ENCODE measurements at places on chromosomes 2 and 18. TPM values are rescaled to one million over a fixed set of nuclear protein-coding genes. Genes with fewer than 3 reads are reported as not detected.

DNA sequence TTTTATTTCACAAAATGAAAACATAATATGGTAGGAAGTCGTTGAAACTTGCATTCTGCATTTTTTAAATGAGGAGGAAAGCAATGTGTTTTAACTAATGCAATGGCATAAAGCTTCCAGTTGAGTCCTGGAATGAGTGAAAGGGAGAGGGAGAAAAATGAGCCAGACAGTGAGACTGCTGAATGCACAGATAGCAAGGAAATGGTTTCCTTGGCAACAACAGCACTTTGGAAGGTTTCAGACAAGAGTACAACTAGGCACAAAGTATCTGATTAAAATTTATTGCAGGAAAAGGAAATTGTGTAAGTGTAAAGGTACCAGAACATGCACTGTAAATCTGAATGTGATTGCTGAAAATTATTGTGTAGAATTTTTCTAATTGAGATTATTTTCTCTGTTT, 320.1 kb upstream of the KYNU start:
- H3K27ac ChIP-seq: no peak overlapping the region
- no peak for DNase-seq
- H3K36me3 ChIP-seq: no peaks in the 10 kb centered on the region

GRCh38 chr18:10814336-10814735, 288.5 kb downstream of the NAPG start:
- H3K4me1 ChIP-seq: no peaks in the 10 kb centered on the region
- H3K27me3 ChIP-seq: no peaks in the 10 kb centered on the region
- no peak overlapping the region for H3K4me3 ChIP-seq
- H3K27ac ChIP-seq: no peak overlapping the region

DNA sequence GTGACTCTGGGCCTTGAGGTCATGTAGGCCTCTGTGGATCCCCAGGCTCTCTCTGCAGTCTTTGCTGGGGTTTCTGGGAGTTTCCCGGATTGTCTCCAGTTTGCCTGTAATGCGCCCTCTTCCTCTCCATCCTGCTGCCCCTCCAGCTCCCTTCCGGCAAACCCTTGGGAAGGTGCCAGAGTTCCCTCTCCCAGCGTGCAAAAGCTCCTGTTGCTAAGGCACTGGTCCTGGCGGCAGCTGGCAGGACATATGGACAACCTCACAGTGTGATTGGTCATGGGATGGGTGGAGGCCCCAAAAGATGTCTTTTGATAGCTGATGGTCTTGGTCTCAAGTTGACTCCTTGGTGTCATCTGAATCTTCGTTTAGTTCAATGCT, 320.1 kb downstream of the CYP26B1 start:
- no peak overlapping the region for H3K27ac ChIP-seq
- no peaks in the 10 kb centered on the region for H3K4me1 ChIP-seq
- no peak overlapping the region for H3K4me3 ChIP-seq
- H3K36me3 ChIP-seq: no peaks in the 10 kb centered on the region

GRCh38 chr2:14232217-14232616, 400.3 kb upstream of the LRATD1 start:
- no peak for DNase-seq
- no peaks in the 10 kb centered on the region for H3K27me3 ChIP-seq
- no peak overlapping the region for H3K4me3 ChIP-seq
- no peaks in the 10 kb centered on the region for H3K4me1 ChIP-seq
- no peaks in the 10 kb centered on the region for H3K36me3 ChIP-seq

GRCh38 chr2:98726205-98726604, 4.7 kb downstream of the MGAT4A start:
- no peak for DNase-seq
- no peak overlapping the region for H3K27ac ChIP-seq
- H3K36me3 ChIP-seq: no peaks in the 10 kb centered on the region
- H3K4me3 ChIP-seq: no peak overlapping the region

DNA sequence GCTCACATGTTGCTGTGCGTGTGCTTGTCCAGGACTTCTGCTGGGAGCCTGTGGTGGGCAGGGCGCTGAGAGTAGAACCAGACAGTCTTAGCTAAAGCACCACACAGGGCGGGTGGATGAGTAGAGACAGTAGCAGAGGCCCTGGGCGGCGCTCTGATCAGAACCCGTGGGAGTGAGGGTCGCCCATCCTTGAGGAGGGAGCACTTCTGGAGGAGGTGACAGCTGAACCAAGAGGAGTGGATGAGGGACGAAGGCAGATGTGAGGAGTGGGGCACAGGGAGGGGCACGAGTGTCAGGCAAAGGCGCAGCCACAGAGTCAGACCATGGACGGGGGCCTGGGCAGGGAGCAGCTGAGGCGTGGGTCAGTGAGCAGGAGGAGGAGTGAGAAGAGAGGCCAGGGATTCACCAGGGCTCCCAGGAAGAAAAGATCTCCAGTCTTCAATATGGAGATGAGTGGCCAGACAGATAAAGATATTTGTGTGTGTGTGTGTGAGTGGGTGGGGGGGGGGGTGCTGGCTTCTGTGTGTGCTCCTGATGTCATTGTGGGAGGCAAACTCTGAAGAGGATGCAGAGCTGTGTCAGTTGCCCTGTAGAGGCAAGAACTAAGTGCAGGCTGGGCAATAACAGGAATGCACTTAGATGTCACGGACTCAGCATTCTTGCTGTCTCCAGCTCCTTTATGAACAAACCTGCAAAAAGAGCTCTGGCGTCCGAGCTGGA, 79.6 kb downstream of the TPO start:
- DNase-seq: no peak
- no peaks in the 10 kb centered on the region for H3K27me3 ChIP-seq
- H3K4me3 ChIP-seq: no peak overlapping the region
- H3K4me1 ChIP-seq: no peaks in the 10 kb centered on the region
- no peaks in the 10 kb centered on the region for H3K36me3 ChIP-seq

DNA sequence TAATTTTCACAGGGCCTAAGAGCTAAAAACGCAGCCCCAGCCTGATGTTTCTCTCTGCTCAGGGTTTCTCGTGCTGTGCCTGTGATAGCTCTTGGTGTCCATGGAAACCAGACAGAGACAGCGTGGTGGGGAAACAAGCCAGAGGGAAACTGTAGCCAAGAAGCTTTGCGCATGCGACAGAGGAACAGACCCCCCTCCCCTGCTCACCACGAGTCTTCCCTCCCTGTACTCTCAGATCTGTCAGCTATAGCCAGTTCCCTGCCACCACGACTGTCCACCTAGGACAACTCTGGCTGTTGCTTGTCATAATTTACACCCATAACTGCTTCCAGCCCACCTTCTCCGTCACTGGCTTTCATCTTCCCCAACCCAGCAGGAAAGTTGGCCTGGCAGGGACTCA, 13.2 kb upstream of the DNAJC27 start:
- peak; percentile 77 for DNase-seq
- H3K27ac ChIP-seq: no peak overlapping the region
- peaks cover 10% of the 10 kb centered on the region for H3K4me1 ChIP-seq
- H3K36me3 ChIP-seq: no peaks in the 10 kb centered on the region
- H3K27me3 ChIP-seq: no peaks in the 10 kb centered on the region

PROC gene
- not detected for total RNA-seq

GRCh38 chr18:22550861-22551260, 133.1 kb upstream of the CTAGE1 start:
- peak overlapping the region; percentile 56 for H3K27ac ChIP-seq
- no peaks in the 10 kb centered on the region for H3K36me3 ChIP-seq
- DNase-seq: no peak
- H3K27me3 ChIP-seq: no peaks in the 10 kb centered on the region

DNA sequence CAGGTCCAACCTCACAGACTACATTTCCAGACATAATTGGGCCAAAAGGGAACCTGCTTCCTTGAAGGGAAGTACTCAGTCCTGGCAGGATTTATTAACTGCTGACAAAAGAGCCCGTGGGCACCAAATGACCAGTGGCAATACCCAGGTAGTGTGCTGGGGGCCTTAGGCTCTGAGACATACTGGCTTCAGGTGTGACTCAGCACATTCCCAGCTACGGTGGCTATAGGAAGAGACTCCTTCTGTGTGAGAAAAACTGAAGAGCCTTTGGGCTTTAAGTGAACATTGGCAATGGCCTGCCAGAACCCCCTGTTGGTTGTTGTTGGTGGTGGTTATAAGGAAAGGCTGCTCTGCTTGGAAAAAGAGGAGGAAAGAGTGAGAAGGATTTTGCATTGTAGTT, 401.8 kb downstream of the KCNJ3 start:
- no peaks in the 10 kb centered on the region for H3K36me3 ChIP-seq
- H3K4me1 ChIP-seq: no peaks in the 10 kb centered on the region
- H3K27ac ChIP-seq: no peak overlapping the region
- no peak for DNase-seq
- no peaks in the 10 kb centered on the region for H3K27me3 ChIP-seq

PIEZO2 gene
- total RNA-seq: 3.5 TPM

DNA sequence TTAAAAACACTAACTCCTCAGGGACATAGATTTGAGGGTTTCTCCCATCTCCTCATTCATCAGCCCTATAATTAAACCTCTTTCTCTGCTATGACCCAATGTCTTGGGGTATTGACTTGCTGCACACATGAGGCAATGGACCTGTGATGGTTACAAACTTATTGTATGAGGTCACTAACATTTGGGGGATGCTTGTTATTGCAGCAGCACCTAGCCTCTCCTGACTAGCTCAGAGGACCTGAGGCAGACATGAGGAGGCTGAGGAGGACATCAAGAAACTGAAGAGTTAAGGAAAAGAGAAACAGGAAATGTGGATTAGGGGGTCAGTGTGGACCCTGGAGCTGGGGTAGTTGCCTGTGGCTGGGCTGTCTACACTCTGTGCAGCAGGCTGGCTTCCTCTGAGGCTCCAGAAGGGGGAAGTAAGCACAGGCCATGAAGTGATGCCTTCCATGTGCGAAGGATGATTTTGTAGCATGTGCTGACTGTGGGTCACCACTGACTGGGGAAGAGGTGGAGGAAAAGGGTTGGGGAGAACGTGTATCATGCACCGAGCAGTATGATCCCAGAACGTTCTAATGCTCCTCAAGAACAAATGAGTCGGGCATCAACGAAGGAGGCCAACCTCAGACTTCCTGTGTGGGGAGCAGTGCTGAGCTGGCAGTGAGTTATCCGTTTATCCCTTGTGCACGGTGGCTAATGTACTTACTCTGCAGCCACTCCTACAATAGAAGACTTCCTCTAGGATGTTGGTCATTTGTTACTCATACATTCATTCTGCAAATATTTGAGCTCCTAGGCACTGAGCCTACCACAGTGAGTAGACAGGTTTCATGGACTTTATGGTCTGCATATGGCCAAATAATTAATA, 42.1 kb upstream of the RFX8 start:
- H3K4me3 ChIP-seq: no peak overlapping the region
- no peaks in the 10 kb centered on the region for H3K36me3 ChIP-seq
- no peak for DNase-seq
- H3K27me3 ChIP-seq: no peaks in the 10 kb centered on the region
- peaks cover 3% of the 10 kb centered on the region for H3K4me1 ChIP-seq
- H3K27ac ChIP-seq: peak overlapping the region; percentile 8

CD8A gene
- 1.3 TPM for total RNA-seq

DNA sequence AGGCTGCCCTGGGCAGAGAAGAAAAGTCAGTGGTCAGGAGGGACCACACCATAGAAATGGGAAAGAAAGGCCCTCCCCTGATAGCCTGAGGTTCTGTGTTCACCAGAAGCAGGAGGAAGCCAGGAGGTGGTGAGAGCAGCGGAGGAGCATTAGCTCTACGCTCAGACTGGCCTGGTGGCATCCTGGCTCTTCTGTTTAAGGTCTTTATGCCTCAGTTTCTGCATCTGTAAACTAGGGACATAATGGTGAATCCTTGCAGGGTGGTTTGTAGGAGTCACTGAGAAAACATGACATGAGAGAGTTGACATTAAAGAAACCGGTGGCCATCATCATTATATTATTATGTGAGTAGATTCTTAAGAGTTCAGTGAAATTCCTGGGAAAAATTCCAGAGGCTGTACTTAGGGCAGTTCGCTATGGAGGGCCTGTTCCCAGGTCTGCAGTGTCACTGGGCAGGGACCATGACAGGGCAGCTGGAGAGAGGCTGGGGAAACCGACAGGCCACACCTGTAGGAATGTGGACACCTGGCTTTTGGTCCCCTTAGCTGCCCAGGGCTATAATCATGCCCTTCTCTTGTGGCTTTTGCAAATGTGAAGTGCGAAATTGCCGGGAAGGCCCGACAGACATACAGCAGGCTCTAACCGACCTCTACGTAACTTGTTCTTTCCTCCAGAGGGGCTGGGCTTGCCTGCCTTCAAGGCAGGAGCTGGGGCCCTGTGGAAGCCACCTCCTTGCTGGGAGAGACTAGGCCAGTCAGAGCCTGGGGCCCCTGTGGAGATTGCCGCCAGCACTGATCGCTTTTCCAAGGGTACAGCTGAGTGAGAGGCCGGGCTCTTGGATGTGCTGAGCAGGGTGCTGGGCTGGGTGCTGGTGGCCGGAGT, 31.0 kb downstream of the GLI2 start:
- H3K27me3 ChIP-seq: no peaks in the 10 kb centered on the region
- no peaks in the 10 kb centered on the region for H3K36me3 ChIP-seq
- peak overlapping the region; percentile 97 for H3K27ac ChIP-seq

DNA sequence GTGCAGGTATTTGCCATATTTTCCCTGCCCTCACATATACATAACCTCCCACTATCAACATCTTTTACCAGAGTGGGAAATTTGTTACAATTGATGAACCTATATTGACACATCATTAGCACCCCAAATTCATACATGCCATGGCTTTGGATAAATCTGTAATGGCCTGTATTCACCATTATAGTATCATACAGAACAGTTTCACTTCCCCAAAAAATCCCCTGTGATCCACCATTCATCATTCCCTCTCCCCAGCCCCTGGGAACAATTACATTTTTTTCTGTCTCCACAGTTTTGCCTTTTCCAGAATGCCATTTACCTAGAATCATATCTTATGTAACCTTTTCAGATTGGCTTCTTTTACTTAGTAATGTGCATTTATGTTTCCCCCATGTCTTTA, 494.5 kb downstream of the RNF144A start:
- H3K4me1 ChIP-seq: no peaks in the 10 kb centered on the region
- H3K4me3 ChIP-seq: no peak overlapping the region
- H3K27me3 ChIP-seq: no peaks in the 10 kb centered on the region
- no peak overlapping the region for H3K27ac ChIP-seq
- DNase-seq: no peak
- no peaks in the 10 kb centered on the region for H3K36me3 ChIP-seq

Measured in ovary (tissue), 10 donors.